ENCODE measurements at places on chromosomes 1 and 21.

DNA sequence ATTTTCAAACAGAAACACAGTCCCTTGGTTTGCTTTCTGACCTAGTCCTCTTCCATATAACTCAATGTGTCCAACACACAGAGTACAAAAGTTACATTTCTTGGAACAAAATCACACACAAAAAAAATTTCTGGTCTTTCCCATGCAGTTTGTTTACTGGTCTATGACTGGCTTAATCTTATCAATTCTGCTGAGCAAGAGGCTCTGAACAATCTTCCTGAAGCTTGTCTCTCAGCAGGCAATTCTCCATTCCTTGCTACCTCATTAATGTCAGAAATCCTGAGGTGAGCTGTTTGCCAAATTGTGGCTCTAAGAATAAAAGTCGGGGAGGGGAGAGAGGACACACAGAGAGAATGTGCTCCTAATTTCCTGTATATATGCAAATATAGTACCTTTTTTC lies 423.6 kb downstream of the HLX start:
- DNase-seq, result no peak

GRCh38 chr1:227756172-227756959 lies 21.1 kb downstream of the SNAP47 start:
- no peak for DNase-seq

- DNase-seq, result no peak
Observed at GRCh38 chr1:91754816-91755580, 131.0 kb downstream of the TGFBR3 start.

DNA sequence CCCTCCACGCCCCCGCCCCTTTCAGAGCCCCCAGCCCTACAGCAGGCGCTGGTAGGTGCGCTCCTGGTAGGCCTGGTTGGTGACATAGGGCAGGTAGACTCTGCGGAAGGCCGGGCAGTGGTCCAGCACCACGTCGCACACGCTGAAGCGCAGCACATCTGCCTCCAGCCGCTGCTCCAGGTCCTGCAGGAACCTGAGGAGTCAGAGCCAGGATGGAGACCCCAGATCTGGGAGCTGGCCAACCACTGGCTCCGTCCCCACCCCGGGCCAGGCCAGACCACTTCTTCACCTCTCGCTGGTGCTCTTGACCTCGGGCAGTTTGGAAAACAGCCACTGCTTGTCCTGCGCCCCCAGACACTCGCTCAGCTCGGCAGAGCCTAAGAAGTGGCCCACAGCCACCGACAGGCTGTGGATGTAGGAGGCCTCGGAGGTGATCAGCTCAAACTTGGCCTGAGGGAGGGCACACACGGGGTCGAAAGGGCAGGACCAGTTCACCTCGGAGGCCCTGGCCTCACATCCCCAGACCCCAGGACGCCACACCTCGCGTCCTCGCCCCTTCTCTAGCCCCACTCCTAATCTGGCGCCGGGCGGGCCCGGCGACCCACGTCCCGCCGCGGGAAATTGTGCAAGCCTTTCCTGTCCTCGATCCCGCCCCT lies 6.4 kb downstream of the ARHGEF19 start:
- no peak for DNase-seq

DNA sequence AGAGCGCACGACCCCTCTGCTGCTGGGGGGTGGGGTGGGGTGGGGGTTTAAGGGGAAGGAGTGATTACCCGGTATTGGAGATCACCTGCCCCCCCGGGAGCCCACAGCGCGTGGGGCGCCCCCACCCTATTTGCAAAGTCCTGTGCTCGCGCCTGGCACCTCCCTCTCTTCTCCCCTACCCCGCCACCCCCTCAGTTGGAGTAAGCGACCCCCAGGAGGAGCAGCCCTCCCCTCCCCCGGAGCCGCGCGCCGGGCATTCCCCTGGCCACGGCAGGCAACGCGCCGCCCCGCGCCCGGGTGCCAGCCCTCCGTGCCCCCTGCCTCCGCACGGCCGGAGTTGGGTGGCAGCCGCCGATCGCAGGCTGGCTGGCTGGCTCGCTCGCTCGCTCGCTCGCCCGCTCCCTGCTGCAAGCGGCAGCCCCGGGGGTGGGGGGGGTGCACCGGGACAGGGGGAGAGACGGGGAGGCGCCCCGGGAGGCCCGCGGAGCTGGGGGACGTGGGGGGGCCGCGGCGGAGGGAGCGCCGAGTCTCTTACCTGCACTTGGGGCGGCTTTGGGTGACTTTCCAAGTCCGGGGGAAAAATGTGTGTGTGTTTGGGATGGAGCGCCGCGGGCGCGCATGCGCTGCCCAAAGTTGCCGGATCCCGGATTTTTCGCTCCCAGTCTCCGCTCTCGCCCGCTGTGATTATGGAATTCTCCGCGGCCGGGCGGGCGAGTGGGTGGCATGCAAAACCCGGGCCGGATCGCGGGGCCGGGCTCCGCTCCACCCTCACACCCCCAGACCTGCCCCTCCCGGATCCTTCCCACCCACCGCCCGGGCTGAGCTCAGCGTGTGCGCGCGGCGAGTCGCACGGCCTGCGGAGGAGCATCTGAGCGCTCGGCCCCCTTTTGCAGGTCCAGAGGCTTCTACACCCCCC lies at the start of gene CASZ1:
CASZ1 (minus strand) TSS at position 618 of the 916 bp plus-strand sequence. CDS start 102,757 bp downstream, outside the sequence.
- DNase-seq, result no peak

DNA sequence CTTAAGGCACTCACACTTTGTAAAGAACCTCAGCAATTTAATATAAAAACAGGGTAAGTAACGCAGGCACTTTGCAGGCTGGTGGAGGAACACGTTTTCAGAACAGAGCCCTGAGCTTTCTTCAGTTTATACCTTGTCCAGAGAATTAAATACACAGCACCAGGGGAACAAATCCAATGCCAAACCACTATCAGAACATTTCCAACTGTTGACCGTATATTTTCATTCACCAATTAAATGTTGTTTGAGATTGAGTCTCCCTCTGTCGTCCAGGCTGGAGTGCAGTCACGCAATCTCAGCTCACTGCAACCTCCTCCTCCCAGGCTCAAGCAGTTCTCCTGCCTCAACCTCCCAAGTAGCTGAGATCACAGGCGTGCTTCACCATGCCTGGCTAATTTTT lies 29.7 kb downstream of the CLSTN1 start:
- no peak for DNase-seq

DNA sequence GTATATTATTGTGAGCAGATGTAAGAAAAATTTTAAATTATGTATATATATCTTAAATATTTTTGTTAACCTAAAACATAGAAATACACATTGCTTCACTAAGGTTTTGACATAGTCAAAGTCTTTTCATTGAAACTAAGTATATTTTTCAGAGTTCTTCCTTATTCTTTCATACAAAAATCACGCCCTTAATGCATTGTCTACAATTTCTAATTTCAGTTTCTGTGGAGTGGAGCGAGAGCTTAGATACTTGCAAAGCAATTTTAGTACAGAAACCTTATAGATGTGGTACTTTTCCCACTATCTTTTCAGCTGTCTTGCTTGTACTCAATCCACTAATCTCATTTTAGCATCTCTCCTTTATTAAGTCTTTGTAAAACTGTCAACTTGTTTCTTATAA lies 63.2 kb downstream of the CD58 start:
- DNase-seq, result no peak

- no peak for DNase-seq
Observed at GRCh38 chr1:70499695-70500094, 88.6 kb downstream of the CTH start.

DNA sequence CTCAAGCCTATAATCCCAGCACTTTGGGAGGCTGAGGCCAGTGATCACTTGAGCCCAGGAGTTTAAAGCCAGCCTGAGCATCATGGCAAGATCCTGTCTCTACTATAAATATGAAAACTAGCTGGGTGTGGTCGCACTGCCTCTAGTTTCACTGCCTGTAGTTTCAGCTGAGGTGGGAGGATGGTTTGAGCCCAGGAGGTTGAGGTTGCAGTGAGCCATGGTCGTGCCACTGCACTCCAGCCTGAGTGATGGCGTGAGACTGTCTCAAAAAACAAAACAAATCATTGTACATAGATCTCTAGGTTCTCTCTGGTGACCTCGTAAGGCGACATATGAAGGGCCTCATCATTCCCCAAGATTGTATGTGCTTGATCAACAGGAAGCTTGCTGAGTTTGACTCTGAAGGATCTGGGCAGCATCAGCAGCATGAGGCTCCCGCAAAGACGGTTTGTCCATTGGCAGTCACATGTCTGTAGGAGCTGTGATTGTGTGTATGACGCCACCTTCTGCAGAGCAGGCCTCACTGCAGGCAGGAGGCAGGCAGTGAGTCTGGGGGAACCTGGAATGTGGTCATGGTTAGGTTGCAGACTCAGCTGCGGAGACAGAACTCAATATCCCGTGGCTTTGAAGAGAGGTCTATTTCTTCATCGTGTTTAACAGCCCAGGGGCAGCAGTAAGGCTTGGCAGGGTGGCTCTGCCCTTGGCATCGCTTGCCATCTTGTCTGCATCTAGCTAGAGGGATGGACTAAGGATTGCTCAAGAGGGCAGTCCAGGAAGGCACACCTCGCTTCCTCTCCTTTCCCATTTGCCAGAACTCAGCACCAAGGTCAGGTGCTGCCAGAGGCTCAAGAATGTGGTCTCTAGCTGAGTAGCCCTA lies 14.0 kb downstream of the ATP5PO start:
- DNase-seq, result no peak

GRCh38 chr1:175287849-175288248 lies 95.3 kb upstream of the KIAA0040 start:
- DNase-seq, result no peak

DNA sequence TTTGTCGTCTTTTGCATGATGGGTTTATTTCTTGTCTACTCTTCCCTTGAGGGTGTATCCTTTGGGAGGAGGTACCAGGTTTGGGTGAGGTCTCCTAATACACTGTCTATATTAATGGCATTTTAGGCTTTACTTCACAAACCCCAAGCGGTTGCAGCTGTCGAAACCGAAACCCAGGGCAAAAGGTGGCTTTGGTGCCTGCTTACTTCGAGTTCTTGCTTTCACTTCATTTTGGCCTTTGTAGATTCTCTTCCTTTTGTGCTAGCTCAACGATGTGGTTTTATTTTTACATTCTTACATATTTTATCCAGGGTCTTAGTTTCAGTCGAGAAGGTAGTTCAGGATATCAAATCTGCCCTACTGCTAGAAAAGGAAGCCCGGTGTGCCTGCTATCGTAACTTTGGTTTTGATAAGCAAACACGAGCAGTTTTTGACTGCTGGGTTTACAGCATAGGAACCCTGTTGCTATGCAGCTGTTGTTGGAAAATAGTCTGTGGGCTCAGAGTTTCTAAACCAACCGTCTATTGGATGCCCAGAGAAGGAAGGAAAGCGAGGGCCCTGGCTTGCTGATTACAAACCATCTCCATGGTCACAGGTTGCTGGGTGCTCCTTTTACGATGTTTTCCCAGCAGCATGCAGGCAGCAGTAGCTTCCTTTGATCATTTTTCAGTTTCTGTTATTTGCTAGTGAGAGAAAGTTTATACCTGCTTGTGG lies 9.8 kb upstream of the TSPAN2 start:
- DNase-seq, result no peak

DNA sequence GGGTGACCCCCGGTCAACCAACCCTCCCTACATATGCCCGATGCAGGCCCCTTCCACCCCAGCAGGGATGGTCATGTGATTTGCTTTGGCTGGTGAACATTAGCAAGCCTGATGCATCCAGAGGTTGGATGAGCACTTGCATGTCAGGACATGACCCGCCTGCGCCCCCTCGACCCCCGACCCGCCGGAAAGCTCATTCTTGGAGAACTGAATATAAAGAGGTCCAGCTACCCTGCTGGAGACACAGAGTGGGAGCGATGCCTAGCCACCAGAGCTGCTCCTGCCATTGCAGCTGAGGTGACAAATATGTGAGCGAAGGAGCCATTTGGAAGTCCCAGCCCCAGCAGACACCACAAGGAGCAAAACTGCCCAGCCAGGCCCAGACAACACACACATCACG lies 39.6 kb downstream of the COA6 start:
- DNase-seq, result no peak

- no peak for DNase-seq
Observed at GRCh38 chr1:157137408-157138219, 581 bp downstream of the ETV3 start.

DNA sequence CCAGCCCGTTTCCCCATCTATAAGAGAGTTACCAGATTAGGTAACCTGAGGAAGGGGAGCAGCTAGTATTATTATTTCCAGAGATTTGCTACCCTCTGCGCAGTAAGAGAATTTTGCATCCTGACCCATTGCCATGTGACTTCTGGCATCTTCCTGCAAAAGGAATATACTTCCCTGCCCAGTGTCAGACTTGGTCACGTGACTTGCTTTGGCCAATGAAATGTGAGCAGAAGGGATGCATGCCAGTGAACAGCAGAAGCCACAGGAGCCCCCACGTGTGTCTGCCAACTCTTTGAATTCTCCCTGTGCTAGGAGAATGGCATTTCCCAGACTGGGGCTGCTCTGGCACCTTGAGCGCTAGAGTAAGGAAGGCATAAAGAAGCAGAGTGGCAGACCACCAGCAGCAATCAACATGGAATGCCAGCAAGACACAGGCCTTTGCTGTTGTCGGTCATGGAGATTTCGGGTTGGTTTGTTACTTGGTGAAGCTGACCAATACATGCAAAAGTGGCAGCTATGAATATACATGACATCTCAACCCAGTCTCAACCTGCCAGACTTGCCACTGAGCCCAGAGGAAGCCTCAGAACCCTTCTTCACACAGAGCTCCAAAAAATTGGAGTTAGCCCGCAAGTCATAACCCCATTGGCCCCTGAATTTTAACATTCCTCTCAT lies 26.4 kb upstream of the SDHB start:
- DNase-seq, result no peak

DNA sequence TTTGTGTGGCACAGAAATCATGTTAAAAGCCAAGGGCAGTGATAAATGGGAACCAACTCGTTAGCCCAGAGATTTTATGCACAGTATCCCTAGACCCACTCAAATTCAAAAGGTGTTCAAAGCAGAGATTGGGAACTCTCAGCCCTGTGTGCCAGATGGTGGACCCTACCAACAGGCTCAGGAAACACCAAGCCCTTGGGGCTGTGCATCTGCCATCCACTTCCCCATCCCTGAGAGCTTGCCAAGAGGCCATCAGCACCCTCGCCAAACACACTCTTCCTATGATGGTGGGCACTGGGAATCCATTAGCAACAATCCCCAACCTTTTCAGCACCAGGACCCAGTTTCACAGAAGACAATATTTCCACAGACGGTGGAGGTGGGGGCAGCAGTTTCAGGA lies 194.2 kb upstream of the NFIA start:
- no peak for DNase-seq

- DNase-seq, result no peak
Observed at GRCh38 chr1:45971922-45972531, 160.4 kb downstream of the PIK3R3 start.

GRCh38 chr1:107794571-107794970 lies 170.4 kb downstream of the VAV3 start:
- DNase-seq, result no peak

GRCh38 chr1:160996178-160996577 lies 24.8 kb downstream of the F11R start:
- no peak for DNase-seq

GRCh38 chr21:31351960-31352359 lies 7.9 kb upstream of the TIAM1 start:
- DNase-seq, result no peak

DNA sequence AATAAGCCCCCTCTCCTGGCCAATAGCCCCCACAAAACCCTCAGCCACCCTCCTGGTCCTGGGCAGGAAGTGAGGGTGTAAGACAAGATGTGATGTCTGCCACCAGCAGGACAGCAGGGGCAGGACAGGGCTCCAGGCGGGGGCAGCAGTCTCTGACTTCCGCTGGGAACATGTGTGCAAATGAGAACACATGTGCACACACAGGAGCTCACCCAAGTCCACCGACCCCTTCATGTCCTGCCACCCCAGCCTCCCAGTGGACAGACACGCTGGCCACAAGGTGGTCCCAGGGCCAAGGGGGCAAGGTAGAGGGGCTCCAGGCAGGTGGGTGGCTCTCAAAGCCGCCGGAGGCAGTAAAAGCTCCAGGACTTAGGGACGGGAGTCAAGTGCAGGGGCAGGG lies 60.1 kb downstream of the KCNAB2 start:
- DNase-seq, result no peak

Measured in stimulated activated CD4-positive, alpha-beta T cell treated with anti-CD3 and anti-CD28 coated beads, Interleukin-1b, Interleukin-23, amount 100 ng/mL, for 4 hours (primary cell).